Sciatic nerve (tissue), 2 donors: ENCODE measurements at places on chromosomes 11 and 22. TPM values are rescaled to one million over a fixed set of nuclear protein-coding genes. Genes with fewer than 3 reads are reported as not detected.

The NARS2 gene
- total RNA-seq: 15.0 TPM

The CPT1B gene
- 18.2 TPM for total RNA-seq

The STK33 gene
- total RNA-seq: 3.1 TPM

The BAIAP2L2 gene
- total RNA-seq: 1.6 TPM

The UFD1 gene
- 41.5 TPM for total RNA-seq

The ANO9 gene
- total RNA-seq: 0.98 TPM

The MMP11 gene
- total RNA-seq: 3.9 TPM

The ABCC8 gene
- total RNA-seq: 8.2 TPM

The OR8D4 gene
- total RNA-seq: not detected

The RHOG gene
- 50.6 TPM for total RNA-seq

The RRP7A gene
- 39.6 TPM for total RNA-seq

- DNase-seq: no peak
Observed at GRCh38 chr22:36831206-36831605, 14.4 kb upstream of the PVALB start.

DNA sequence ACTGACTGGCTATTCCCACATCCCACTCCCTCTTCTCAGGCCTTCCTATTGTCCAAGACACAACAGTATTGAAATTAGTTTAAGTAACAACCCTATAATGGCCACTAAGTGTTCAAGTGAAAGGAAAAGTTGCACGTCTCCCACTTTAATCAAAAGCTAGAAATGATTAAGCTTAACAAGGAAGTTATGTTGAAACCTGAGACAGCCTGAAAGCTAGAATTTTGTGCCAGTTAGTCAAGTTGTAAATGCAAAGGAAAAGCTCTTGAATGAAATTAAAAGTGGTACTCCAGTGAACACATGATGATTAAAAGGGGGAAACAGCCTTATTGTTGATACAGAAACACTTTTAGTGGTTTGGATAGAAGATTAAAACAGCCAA lies 332.7 kb downstream of the CASP12 start:
- no peak for DNase-seq

DNA sequence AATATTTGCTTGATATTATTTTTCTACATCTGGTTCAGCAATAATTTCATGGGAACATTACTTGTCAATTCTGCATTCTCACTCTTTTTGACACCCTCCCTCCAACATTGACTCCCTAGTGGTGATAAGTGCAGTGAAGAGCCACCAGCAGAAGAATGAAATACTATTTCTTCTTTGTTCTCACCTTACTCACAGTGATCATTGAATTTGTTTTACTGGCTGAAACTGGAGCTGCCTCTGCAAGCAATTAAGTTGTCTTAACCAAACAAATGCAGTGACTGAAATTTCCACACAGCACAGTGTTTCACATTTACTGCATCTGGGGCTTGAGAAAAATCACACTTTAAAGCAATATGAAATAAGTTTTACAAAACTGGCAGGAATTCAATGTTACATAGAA lies 189.8 kb downstream of the JRKL start:
- no peak for DNase-seq

DNA sequence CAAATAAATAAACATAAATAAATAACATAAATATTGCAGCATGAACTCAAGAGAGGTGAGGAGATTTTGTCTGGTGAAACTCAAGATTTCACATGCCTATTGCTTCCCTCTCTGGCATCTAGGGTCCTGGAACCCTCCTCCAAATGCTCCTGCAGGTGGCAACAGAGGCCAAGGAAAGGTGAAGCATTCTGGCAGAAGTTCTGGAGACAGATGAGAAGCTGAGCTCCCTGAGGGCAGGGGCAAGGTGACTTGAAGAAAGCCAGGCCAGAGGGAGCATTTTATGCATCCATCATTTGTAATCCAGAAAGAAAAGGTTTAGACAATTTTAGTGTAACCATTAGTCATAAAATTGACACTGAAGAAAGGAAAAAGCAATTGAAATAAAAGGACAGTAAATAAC lies 64.9 kb downstream of the ENDOD1 start:
- DNase-seq: peak; percentile 67

DNA sequence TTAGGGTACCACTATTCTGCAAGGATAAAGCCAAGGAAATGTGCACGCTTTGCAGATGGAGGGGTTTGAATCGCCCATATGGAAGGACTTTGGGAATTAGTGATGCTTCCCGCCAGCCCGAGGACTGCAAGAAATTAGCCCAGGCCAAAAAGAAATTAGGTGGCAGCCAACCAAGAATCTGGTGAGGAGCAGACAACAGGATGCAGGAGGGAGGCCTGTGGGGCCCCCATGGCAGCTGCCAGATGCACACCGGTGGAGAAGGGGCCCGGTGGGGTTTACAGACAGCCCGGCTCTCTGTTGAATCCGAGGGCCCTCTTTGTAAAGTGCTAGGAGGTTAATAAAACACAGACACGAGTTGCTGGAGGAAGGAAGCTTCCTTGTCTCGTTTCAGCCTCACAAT lies 73.5 kb downstream of the TIMP3 start:
- no peak for DNase-seq

- DNase-seq: no peak
Observed at GRCh38 chr22:23184764-23185113, 4.4 kb downstream of the BCR start.

DNA sequence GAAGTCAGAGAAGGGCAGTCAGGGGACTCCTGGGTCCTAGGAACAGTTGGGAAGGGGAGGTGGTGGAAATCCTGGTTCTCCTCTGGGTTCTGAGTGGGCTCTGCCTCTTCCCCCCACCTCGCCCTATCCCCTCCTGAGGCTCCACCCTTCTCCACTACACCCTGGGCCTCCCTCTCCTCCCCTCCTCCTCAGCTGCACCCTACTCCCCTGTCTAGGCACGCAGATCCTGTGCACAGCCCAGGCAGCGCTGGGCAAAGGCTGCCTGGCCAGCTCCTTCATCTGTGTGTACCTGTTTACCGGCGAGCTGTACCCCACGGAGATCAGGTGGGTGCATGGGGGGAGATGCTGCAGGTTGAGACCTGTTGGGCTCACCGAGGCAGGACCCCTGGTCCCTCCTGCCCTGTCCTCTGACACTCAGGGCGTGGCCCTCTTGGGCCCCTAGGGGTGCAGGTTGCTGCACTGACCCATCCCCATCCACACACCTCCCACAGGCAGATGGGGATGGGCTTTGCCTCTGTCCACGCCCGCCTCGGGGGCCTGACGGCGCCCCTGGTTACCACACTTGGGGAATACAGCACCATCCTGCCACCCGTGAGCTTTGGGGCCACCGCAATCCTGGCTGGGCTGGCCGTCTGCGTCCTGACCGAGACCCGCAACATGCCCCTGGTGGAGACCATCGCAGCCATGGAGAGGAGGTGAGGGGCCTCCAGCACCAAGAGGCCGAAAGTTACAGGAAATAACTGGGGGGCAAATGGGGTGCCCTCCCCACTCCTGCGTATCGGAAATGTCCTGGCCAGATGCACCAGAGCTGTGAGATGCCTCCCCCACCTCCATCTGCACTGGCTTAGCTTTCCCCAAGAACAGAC lies 25.3 kb upstream of the POLA2 start:
- DNase-seq: no peak

DNA sequence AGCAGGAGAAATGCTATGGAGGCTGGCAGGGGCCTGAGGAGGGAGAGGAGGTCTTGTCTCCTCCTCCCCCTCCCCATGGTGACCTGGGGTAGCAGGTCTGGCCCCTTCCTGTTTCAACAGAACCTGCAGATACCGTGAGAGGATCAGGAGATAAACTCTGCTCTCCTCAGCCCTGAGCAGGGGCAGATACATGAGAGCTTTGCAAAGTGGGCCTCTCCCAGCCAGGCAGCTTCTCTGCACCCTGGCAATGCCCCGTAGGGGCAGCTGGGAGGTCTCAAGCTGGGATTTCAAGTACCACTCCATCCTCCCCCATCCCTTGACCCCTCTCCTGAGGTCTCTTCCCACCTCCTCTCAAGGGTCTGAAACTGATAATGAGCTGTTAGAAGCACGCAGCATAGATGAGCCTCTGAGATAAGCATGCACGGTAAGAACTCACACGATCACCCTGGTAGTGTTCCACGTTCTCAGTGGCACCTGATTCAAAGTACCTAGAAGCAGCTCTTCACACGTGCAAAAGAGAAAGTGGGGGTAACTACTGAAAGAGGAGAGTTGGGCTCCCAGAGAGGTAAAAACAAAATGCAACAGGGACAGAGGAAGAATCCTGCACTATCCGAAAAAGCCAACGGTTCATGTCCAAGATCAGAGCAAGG lies 4.9 kb upstream of the CCDC86 start:
- no peak for DNase-seq

- no peak for DNase-seq
Observed at GRCh38 chr22:36332623-36333332, 55.0 kb downstream of the MYH9 start.

- DNase-seq: no peak
Observed at GRCh38 chr11:36345535-36346141, 49.5 kb downstream of the PRR5L start.

DNA sequence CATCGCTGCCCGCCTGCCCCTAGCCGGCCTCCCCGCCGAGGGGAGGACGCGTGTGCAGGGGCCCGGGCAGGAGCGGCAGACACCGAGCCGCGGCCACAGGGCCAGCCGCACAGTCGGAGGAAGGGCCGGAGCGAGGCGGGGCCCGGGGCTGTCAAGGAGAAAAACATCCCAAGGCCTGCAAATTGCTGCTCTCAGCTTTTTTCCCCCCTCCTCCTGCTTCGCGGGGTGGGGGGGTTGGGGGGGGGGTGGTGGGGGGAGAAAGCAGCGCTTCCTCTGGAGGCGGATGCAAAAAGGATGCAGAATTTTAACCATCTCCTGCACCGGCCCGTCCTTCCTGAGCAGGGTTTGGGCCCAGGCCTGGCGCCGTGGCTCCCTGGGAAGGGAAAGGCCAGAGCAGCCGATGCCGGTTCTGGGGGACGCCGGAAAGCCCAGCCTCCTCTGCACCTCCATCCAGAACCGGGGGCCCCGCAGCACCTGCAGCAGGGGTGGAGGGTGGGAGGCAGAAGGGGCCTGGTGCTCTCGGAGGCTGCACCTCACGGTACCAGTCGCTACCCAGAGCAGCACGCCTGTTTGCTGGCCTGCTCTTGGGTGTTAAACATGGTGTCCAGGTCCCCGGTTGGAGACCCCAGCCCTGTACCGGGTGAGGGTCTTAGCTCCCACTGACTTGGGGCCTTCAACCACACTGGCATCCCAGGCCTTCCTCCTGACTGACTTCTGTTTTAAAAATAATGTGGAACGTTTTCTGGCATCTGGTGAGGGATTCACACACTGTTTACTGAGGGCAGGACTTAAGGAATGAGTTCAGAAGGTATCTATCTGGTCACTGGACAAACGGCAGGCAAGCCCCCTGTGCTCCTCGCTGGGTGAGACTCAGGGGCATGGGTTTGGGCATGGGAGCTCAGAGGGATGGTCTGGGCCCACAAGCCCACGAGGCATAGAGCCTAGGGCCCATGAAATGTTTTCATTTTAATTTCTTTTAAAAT lies 77.4 kb upstream of the WNT7B start:
- peak; percentile 88 for DNase-seq

GRCh38 chr11:16098526-16099205 lies 257.7 kb downstream of the SOX6 start:
- no peak for DNase-seq

GRCh38 chr11:15780382-15780781 lies 576.0 kb downstream of the SOX6 start:
- no peak for DNase-seq

DNA sequence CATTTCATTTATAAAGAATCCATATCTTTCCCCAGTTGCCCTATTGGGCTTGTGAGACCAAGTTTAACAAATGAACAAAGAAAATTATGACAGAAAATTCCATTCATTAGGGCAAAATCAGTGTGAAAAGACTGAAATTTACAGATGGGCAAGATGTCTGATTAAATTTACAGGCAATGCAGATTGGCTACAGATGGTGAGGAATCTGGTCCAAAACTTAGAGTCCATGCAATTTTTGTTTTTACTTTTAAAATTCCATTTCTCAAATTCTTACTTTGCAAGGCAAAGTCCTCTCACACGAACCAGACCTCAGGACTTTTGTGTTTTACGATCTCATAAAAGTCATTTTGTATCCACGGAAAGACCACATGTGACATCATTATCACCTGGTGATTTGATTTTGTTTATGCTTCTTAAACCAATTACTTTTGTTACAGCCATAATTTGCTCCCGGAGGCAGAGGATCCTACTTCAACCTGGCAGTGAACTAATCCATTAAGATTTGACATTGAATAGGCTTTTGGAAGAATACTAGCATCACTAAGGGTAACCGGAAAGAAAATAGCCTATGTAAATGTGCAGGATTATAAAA lies 843.7 kb upstream of the CHORDC1 start:
- no peak for DNase-seq

DNA sequence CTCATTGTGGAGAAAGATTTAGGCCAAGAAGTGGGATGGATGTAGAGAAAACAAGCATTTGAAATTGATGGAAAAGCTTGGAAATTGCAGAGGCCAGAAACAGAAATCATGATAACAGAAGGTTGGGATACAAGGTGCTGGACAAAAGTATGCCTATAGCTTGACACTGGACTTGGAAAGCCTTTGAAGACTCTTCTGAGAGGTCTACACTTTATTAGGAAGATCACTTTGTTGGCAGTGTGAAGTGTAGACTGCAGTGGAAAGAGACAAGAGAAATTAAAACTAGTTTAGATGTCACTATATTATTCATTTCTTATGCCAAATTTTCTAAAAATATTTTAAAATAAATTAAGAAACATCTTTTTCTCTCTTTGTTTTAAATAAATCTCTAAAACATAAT lies 59.1 kb downstream of the KIF18A start:
- no peak for DNase-seq

- DNase-seq: peak; percentile 56
Observed at GRCh38 chr11:117583063-117583801, 213.8 kb downstream of the DSCAML1 start.

- peak; percentile 64 for DNase-seq
Observed at GRCh38 chr11:44632466-44633123, 67.1 kb downstream of the CD82 start.

DNA sequence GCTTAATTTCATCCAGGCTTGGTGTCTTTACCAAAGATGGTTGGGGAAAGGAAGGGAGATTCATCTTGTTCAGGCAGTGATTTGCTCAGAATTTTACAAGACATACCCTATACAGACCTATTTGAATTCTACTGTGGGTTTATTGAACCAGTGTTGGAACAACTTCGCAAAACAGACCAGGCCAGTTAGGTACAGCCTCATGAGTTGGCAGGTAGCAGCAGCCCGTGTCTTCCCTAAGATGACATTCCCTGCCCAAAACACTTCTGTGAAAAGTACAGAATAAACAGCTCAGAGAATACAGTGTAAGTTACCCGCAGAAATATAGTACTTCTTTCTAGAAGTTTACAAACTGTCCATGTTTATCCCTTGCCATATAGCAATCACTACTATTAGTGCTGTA lies 102.4 kb upstream of the GAL start:
- DNase-seq: no peak

- no peak for DNase-seq
Observed at GRCh38 chr11:11763796-11764422, 77.9 kb upstream of the USP47 start.

- DNase-seq: no peak
Observed at GRCh38 chr11:106950067-106950491, 68.2 kb downstream of the GUCY1A2 start.
